Bronchial epithelial cell (primary cell): ENCODE measurements at places on chromosomes 2 and 18.

GRCh38 chr2:120488531-120488930, 142.6 kb downstream of the INHBB start:
- DNase-seq = no peak

DNA sequence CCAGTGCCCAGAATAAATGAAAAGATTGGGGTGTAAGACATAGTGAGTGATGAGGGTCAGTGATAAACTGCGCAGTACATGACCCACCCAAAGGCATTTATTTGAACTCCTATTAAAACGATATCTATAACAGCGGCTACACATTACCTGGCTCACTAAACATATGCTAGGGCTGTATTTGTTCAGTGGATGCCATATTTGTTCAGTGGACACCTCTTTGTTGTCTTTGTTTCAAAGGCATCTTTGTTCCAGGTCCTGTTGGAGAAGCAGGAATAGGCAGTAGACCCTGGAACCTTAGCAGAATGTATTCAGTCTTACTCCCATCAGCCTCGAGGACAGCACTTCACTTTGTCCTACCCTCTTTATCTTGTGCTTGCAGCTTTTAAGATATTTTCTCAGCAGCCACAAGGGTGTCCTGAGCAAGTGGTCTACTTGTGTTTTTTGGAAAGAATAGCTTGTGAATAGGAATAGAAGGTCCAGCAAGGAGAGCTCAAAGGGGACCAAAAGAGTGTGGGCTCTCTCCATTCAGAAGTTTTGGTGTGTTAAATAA, 650.8 kb upstream of the FANCL start:
- DNase-seq = no peak

- DNase-seq = peak; percentile 56
Measured at GRCh38 chr2:177429688-177430325, 37.2 kb downstream of the AGPS start.

GRCh38 chr2:224357098-224357901, 44.6 kb downstream of the FAM124B start:
- DNase-seq = peak; percentile 71

GRCh38 chr2:46983065-46983801, 67.6 kb upstream of the MCFD2 start:
- no peak for DNase-seq
